ENCODE measurements at places on chromosomes 6 and 20.

GRCh38 chr20:7859356-7859802, 80.9 kb downstream of the HAO1 start:
- H3K36me3 ChIP-seq: no peaks in the 10 kb centered on the region
- DNase-seq: no peak
- H3K27me3 ChIP-seq: no peaks in the 10 kb centered on the region
- H3K4me3 ChIP-seq: no peak overlapping the region
- no peak overlapping the region for H3K27ac ChIP-seq

GRCh38 chr6:104601721-104602120, 258.0 kb downstream of the HACE1 start:
- no peak overlapping the region for H3K27ac ChIP-seq
- H3K36me3 ChIP-seq: no peaks in the 10 kb centered on the region
- no peaks in the 10 kb centered on the region for H3K27me3 ChIP-seq
- H3K4me3 ChIP-seq: no peak overlapping the region
- no peak for DNase-seq
- peaks cover 25% of the 10 kb centered on the region for H3K4me1 ChIP-seq

DNA sequence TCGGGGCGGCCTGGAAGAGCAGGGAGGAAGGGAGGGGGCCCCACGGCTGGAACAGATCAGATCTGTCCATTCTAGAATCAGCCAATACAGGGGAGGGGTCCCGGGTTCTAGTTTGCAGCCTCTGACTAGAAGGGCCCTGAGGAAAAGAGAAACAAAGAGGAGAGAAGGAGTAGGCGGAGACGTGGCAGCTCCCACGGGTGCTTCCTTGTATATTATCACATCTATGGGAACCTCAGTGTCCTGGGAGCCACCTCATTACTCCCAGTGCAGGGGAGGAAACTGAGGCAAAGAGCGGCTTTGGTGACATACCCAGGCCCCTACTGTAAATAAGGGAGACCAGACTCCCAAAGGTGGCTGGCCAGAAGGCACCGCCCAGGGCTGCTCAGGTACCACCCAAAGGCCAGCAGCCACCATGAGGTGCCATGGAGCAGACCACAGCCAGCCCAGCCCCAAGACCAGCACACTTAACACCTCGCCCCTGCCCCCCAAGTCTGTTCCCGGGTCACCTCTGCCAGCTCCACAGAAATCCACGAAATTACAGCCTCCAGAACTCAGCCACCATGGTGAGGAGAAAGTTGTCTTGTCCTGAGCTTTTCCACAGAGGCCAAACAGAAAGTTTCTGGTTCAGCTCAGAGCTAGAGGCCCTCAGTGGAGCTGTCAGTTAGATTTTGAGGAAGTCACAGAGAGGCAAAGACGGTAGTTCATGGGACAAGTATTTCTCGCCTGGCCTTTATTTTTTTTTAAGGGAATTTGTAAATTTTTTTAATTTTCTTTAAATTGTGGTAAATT, 2.1 kb downstream of the ZC3H12D start:
- H3K36me3 ChIP-seq: no peaks in the 10 kb centered on the region
- H3K27ac ChIP-seq: no peak overlapping the region
- H3K27me3 ChIP-seq: peaks cover 15% of the 10 kb centered on the region

DNA sequence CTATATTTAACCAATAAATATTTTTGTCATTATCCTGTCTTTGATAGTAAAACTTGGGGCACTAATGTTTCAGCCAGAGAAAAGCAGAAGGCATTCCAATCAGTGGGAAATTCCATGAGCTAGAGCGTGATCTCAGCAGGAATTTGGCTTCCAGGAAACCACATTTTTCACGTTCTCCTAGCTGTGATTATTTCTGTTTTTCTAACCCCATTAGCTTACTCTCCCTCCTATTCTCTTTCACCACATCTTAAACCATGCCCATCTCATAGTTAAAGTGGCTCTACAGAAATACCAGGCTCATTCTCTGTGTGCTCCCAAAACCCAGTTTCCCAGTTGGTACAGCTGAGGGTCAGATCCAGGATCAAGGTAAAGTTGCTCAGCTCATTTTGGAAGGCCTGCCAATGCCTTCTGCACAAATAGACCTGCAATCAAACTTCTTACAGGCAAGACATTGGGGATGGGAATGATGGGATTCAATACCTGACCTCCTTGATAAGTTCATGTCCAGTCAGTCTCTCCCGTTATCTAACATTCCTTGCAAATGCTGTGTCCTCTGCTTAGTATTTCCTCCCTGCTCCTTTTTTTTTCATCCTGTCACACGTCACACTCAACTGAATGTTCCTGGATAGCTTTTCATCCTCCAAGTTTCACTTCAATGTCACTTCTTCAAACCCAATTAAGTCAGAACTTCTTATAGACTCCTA, 33.1 kb upstream of the TMEM30A start:
- H3K36me3 ChIP-seq: no peaks in the 10 kb centered on the region
- DNase-seq: no peak
- peaks cover 9% of the 10 kb centered on the region for H3K27me3 ChIP-seq
- H3K27ac ChIP-seq: no peak overlapping the region
- peaks cover 4% of the 10 kb centered on the region for H3K4me1 ChIP-seq

- DNase-seq: no peak
- peaks cover 11% of the 10 kb centered on the region for H3K36me3 ChIP-seq
- H3K27me3 ChIP-seq: no peaks in the 10 kb centered on the region
- H3K4me1 ChIP-seq: peaks cover 46% of the 10 kb centered on the region
- no peak overlapping the region for H3K4me3 ChIP-seq
Observed at GRCh38 chr6:157999168-158000051, 17.7 kb downstream of the SYNJ2 start.

DNA sequence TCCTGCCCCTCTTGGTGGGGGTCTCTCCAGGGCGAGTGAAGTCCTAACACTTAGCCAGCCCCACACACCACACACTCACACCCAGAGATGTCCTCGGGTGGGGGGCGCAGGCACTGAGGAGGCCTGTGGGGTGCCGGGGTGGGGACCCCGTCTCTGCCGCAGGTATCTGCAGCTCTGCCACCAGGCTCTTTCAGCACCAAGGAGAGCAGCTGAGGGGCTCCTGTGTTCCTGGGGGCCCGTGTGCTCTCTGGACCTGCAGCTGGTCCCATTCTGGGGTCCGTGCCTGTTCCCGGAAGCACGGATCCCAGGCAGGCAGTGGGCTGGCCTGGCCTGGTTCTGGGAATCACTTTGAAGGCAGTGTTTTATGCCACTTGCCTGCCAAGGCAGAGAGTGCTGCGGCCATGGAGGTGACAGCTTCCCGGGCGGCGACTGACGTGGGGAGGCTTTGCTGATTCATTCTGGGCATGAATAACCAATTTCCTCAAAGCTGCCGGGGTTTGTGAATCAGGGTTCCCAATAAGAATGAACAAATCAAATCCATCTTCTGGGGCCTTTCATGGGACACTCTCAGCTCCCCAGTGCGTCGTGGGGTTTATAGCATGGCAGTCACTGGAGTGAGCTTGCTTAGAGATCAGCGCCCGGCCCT, 54.4 kb upstream of the SLCO4A1 start:
- no peaks in the 10 kb centered on the region for H3K36me3 ChIP-seq
- DNase-seq: peak; percentile 41
- no peaks in the 10 kb centered on the region for H3K4me1 ChIP-seq
- H3K4me3 ChIP-seq: no peak overlapping the region
- H3K27ac ChIP-seq: no peak overlapping the region

- H3K27ac ChIP-seq: no peak overlapping the region
- peaks cover 24% of the 10 kb centered on the region for H3K27me3 ChIP-seq
- no peaks in the 10 kb centered on the region for H3K36me3 ChIP-seq
Observed at GRCh38 chr6:44010411-44011349, 116.6 kb downstream of the MRPL14 start.

DNA sequence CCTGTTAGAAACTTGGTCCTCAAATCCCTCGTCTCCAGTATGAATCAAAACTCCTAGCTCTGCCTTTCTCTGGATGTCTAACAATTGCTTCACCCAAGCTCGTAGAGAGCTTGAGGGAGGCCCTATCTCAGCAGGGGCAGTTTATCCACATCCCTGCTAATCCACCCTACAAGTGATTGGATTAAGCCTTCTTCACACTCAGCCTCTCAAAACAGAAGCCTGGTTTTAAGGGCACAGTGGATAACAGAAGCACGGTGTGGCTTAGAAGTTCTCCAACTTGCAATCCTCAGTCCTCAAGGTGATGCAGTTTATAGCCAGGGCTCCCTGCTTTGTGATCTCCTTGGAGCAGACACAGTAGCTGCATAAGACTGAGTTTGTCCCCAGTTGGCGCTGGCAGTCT, 383.9 kb downstream of the KIF16B start:
- peaks cover 14% of the 10 kb centered on the region for H3K4me1 ChIP-seq
- H3K27me3 ChIP-seq: peaks cover 2% of the 10 kb centered on the region
- peaks cover 2% of the 10 kb centered on the region for H3K36me3 ChIP-seq
- no peak overlapping the region for H3K27ac ChIP-seq
- no peak for DNase-seq

DNA sequence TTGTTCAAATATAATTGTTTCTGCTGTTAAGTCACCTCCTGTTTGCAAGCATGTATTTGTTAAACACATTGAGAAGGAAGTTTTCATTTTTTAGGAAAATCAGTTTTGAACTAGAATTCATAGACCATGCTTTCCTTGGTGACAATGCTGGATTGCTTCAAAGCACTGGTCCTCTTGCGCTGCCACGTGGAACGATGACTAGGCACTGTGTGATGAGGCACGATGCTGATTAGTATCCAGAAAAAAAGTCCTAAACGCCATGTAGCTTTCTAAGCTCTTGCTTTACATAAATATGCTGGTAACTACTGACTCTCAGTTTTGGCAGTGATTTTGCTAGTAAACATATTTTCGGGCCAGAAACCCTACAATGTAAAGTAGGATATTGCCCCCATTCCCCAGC, 11.1 kb upstream of the EXOC2 start:
- no peak overlapping the region for H3K27ac ChIP-seq
- H3K27me3 ChIP-seq: peaks cover 10% of the 10 kb centered on the region
- no peak for DNase-seq
- H3K36me3 ChIP-seq: no peaks in the 10 kb centered on the region

- no peaks in the 10 kb centered on the region for H3K4me1 ChIP-seq
- DNase-seq: no peak
- peaks cover 15% of the 10 kb centered on the region for H3K36me3 ChIP-seq
- no peaks in the 10 kb centered on the region for H3K27me3 ChIP-seq
- H3K27ac ChIP-seq: no peak overlapping the region
Observed at GRCh38 chr20:39042279-39043150, 80.4 kb downstream of the DHX35 start.

DNA sequence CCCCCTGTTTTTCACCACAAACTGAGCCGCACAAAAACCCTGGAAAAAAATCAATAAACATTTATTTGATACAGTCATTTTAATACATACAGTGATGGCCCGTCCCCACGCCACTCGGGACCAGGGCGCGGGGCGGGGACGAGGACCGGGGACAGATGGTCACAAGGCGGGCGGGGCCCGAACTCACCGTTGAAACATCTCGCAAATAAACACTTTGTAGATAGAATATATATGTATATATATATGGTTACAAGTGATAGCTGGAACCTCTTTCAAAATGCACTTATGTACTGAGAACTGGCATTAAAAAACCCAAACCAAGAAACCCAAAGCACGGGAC, 418 bp upstream of the UCKL1 start:
- no peaks in the 10 kb centered on the region for H3K27me3 ChIP-seq
- peaks cover 3% of the 10 kb centered on the region for H3K36me3 ChIP-seq
- peaks cover 16% of the 10 kb centered on the region for H3K4me1 ChIP-seq
- H3K27ac ChIP-seq: peak overlapping the region; percentile 49

- no peak overlapping the region for H3K4me3 ChIP-seq
- H3K27me3 ChIP-seq: no peaks in the 10 kb centered on the region
- no peak for DNase-seq
- H3K27ac ChIP-seq: no peak overlapping the region
- H3K4me1 ChIP-seq: peaks cover 1% of the 10 kb centered on the region
Observed at GRCh38 chr6:34916348-34916967, 27.4 kb downstream of the ANKS1A start.

Measured in progenitor cell of endocrine pancreas (in vitro differentiated cells).